ENCODE measurements at places on chromosomes 11 and 22.

GRCh38 chr22:25666308-25666707, 75.7 kb upstream of the MYO18B start:
- peak; percentile 62 for DNase-seq

GRCh38 chr11:14934641-14935351, 37.4 kb downstream of the CALCA start:
- no peak for DNase-seq

- DNase-seq, result no peak
Observed at GRCh38 chr11:12807621-12808020, 133.4 kb downstream of the TEAD1 start.

DNA sequence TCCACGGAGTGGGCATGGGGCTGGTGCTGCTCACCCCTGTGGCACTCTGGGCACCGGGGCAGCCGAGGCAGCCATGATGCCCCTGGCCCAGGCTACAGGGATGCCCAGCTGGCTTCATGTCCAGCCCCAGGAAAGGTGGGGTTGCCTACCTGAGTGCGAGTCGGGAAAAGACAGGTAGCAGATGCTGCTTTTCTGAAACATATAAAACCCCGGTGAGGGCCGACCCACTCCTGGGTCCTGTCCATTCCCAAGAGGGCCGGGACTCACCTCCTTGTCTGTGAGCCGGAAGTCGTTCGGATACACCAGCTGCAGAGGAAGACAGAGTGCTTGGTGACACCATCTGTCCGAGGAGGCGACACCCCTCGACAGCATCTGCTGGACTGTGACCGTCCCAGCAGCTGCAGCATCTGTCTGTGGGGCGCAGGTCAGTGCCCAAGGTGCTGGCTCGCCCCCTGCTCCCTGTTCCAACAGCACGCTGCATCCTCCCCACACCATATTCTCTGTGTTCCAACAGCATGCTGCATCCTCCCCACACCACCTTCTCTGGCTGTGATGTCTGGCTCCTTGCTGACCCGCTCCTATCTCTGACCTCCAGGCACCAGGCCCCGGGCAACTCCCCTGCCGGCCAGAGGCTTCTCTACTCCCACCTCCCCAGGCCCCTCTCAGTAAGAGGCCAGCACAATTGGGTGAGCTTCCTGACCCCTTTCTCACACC, 8.0 kb downstream of the DENND6B start:
- no peak for DNase-seq

- no peak for DNase-seq
Observed at GRCh38 chr22:49949914-49950292, 10.7 kb upstream of the PIM3 start.

DNA sequence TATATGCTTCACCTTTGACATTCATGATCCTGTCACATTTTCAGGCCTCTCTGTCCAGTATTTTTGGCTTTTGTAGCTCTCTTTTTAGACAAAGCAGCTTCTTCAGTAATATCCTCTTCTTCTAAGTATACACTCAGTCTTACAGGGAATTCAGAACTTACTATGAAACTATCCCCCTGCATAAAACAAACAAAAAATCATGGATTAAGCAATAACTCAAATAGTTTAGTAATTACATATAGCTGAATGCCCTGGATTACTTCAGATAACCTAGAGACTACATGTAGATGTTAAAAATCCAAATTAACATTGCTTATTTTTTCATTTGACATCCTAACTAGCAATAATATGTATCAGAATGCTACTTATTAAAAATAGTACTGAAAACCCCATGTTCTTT, 5.2 kb downstream of the TAF1D start:
- no peak for DNase-seq

DNA sequence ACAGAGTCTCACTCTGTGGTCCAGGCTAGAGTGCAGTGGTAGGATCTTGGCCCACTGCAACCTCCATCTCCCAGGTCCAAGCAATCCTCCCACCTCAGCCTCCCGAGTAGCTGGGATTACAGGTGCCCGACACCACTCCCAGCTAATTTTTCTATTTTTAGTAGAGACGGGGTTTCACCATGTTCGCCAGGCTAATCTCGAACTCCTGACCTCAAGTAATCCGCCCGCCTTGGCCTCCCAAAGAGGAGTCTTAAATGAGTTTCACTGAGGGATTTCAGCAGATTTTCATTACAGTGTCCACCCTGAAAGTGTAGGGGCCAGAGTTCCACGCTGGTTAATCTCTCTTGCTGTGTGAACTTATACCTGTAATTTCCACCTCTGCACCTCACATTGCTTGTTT, 412 bp upstream of the RPS3 start:
- DNase-seq, result no peak

DNA sequence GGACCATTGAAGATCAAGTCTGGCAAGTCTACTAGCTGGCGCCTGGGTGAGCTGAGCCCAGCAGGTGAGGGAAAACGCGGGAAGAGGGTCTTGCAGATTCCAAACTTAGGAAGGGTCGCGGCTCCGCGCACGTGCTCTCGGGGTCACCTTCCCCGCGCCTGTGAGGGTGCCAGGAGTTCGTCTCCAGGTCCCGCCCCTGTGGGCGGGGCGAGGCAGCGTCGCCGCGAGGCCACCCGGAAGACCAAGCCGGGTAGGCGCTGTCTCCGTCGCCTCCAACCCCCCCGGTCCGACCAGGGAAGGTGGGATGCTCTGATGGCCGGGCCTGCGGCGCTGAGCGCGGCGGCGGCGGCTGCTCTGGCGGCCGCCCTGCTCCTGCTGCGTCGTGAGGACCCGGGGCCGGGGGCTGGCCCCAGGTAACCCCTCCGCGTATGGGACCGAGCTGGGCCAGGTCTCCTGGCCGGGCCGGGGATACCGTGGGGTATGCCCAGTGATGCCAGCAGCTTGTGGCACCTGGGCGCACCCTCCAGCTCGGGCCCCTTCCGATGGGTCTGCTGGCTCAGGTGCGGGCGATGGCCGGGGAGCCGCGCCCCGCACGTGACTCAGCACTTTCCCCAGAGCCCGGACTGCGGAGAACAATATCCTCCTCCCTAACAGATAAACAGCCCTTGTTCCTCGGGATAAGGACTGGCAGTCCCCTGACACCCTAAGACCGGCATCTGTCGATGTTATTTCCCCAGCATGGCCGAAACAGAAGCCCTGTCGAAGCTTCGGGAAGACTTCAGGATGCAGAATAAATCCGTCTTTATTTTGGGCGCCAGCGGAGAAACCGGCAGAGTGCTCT, at the start of gene HTATIP2:
HTATIP2 (plus strand) TSS at position 215 of the 841 bp plus-strand sequence; CDS start at position 739, 524 bp downstream.
- peak; percentile 61 for DNase-seq
